ENCODE measurements at places on chromosomes 4 and X.

DNA sequence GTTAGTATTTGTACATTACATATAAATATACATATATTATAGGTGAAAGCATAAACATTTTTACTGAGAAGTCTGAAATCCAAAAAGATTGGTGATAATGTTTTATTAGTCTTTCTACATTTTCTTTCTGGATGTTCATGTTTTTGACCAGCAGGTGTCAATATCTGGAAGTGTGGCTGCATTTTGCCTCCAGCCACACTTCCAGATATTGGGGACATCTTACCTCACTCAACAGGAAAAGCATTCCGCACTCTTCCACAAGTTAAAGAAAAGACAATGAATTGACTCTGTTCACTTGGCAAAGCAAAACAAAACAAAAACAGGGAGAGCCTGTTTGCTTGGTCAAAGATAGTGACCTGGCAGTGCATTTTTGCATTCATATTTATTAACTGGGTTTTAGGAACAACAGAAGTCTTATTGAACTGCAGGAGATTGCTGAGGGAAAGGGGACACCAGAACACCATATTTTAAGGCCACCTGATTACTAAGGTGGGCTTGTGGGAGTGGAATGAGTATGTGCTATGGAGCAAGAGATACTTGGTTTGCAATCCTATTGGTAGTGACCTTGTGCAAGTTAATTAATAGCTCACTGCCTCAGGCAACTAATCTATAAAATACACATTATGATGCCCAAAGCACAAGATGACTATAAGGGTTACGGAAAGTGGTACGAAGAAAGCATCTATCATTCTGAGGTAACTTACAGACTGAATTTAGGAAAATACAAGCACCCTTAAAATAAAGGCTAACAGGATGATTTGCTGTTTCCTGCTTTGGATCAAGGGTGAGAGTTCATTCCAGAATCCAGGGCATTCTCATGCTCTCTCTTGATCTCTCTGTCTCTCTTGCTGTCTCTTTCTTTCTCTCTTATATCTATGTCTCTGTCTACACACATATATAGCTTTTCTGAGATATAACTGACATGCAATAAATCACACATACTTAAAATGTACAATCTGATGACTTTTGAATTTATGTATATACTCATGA lies 389.9 kb upstream of the EMCN start:
- no peak for DNase-seq

GRCh38 chrX:100895365-100896075 lies 21.4 kb upstream of the NOX1 start:
- no peak for DNase-seq

DNA sequence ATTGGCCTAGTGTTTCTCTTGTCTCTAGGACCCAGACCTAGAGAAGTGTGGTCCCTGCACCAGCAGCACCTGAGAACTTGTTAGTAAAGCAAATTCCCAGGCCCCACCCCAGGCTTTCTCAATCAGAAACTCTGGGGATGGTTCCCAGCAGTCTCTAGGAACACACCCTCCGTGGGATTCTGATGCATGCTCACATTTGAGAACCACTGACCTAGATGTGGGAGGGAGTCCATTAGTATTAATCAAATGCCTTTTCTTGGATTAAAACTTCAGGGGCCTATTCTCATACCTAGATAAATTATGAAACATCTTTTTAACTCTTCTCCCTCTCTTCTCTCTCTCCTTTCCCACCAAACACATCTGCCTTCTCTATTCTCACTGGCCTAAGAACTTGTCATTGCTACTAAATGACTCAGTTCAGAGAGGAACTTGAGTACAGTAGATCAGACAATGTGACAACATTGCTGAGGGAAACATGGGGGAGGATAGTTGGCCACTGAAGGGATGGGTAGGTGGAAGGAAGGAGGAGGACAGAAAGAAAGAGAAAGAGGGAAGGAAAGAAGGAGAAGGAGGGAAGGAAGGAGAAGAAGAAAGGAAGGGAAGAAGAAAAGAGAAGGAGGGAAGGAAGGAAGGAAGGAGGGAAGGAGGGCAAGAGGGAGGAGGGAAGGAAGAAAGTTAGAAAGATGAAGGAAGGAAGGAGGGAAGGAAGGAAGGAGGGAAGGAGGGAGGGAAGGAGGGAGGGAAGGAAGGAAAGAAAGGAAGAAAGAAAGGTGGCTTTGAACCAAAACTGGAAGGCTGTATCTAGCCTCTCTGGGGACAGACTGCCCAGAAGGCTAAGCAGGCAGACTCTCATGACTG lies 132.7 kb upstream of the MAP3K15 start:
- DNase-seq: no peak

- no peak for DNase-seq
These were observed 51.5 kb upstream of the TBC1D9 start for GRCh38 chr4:140807491-140808252.

DNA sequence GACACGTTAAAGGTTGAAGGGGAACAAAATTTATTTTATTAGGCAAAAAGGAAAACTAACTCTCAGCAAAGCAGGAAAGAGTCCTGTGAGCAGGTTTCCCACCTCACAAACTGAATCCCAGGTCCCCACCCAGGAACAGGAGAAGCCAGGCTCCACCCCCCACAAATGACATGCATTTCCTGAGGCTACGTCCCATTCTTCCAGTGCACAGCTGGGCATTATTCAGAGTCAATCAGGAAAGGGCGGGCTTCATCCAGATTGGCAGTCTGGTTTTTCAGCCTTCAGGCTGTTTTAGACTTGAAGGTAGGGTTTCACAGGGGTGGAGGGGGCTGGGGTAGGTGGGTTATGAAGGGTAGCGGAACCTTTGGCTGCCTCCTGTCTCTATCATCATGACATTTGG lies 11.9 kb upstream of the ASIC5 start:
- DNase-seq: no peak

GRCh38 chrX:2837961-2838360 lies 9.2 kb downstream of the GYG2 start:
- DNase-seq: no peak

GRCh38 chr4:87130985-87131703 lies 89.3 kb downstream of the KLHL8 start:
- no peak for DNase-seq

GRCh38 chr4:72112514-72113156 lies 80.8 kb downstream of the NPFFR2 start:
- DNase-seq: peak; percentile 5

DNA sequence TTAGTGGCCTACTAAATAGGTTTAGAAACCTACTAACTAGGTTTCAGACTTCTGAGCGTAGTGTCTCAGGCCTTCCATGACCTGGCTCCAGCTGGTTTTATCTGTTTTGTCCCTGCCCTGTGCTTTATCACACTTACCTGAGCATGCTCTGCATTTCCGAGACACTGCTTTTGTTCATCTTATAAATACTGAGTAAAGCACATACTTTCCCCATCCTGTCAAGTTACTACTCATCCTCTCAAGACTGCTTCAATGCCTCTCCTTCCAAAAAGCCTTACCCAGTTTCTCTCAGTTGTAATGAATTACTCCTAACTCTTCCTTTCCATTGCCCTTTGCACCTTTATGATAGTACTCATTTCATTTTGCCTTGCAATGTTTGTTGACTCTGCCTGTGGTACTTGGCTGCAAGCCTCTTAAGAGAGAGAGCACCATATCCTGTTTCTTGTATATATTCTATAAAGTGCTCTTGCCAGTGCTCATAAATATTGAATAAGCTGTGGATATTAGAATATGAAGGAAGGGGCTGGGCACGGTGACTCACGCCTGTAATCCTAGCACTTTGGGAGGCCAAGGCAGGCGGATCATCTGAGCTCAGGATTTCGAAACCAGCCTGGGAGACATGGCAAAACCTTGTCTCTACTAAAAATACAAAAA lies 34.4 kb downstream of the SLAIN2 start:
- DNase-seq: no peak

DNA sequence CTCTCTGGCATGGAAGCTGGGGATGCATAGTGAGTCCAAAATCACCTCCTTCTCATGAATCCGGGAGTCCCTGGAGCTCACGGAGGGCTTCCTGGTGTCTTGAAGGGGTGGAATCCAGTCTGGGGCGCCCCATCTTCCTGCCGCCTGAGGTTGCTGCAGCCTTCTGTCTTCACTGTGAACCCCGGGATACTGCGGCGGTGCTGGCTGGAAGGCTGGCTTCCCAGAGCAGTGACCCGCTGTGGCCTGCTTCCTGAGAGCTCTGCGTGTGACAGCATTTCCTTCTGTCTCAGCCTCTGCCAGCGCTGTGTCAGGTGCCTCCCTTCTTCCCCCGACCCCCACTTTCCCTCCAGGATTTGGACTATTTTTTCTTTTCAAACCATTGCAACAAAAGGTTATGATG lies 98.8 kb upstream of the STOX2 start:
- DNase-seq: no peak

DNA sequence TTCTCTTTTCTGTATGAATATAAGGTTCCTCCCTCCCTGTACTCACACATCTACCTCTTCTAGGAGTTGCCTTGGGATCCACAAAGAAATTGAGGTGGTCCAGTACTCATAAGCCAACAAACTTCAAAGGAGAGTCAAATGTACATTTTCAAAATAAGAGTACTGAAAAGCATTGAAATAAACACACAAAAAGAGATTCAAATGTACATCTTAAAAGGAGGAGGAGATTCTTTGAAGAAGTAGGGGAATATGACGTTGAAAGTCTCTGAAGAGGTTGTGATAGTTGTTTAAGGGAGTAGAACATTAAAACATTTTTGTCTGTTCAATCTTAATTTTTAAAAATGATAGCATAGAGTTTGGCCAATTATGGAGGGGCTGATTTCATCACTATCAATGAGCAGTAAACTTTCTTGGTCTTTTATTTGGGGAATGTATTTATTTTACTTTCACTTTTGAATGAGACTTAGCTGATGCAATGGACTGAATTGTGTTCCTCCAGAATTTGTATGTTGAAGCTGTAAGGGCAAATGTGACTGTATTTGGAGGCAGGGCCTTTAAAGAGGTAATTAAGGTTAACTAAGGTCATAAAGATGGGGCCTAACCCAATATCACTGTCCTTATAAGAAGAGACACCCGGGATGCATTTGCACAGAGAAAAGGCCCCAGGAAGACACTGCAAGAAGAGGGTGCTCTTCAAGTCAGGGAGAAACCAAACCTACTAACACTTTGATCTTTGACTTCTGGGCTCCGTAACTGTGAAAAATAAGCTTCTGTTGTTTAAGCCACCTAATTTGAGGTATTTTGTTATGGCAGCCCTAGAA lies 226.3 kb upstream of the PGRMC2 start:
- DNase-seq: no peak

- DNase-seq: no peak
These were observed 171.6 kb upstream of the MAP3K15 start for GRCh38 chrX:19686876-19687275.

GRCh38 chr4:11505221-11505971 lies 76.7 kb upstream of the HS3ST1 start:
- peak; percentile 7 for DNase-seq

GRCh38 chrX:153611298-153612095 lies 12.6 kb upstream of the CCNQ start:
- DNase-seq: no peak

GRCh38 chrX:53133400-53133799 lies 39.5 kb downstream of the KANTR start:
- no peak for DNase-seq

GRCh38 chrX:41923211-41923977 lies at the start of gene CASK:
Gene CASK (minus strand): TSS chrX:41923554. CDS start chrX:41922988, 566 bp downstream.
- DNase-seq: peak; percentile 80

GRCh38 chrX:11197671-11198070 lies 86.5 kb downstream of the HCCS start:
- DNase-seq: no peak

DNA sequence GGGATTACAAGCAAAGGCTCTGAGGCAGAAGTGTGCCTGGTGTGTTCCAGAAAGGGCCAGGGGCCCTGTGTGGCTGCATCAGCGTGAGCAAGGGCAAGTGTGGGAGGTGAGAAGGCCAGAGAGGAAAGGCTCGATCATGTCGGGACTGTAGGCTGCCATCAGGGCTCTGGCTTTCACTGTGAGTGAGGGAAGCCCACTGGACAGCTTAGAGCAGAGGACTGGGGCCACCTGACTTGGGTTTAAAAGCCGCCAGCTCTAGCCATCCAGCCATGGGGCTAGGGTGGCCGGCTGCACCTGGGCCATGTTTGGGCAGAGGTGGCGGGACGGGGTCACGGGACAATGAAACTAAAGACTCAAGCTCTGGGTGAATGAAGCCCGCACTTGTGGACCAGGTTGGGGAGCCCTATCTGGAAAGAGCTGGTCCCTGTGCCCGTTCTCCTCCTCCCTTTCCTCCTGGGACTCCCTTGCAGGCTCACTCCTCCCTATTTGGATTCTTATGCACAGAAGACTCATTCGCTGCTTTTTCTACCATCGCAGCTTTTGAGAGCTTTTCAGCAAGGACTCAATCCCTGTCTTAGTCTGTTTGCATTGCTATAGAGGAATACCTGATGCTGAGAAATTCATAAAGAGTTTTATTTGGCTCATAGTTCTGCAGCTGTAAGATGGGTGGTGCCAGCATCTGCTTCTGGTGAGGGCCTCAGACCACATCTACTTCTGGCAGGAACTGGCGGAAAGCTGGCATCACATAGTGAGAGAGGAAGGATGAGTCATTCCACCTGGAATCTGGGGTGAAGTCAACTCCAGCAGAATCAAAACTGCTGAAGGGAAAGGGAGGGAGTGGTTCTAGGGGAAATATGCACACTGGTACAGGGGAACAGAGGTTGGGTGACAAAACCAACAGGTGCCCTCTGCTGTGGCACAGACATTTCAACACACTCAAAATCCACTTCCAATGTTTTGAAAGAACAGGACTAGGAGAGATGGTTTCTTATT lies 15.3 kb downstream of the CTAG1B start:
- no peak for DNase-seq

DNA sequence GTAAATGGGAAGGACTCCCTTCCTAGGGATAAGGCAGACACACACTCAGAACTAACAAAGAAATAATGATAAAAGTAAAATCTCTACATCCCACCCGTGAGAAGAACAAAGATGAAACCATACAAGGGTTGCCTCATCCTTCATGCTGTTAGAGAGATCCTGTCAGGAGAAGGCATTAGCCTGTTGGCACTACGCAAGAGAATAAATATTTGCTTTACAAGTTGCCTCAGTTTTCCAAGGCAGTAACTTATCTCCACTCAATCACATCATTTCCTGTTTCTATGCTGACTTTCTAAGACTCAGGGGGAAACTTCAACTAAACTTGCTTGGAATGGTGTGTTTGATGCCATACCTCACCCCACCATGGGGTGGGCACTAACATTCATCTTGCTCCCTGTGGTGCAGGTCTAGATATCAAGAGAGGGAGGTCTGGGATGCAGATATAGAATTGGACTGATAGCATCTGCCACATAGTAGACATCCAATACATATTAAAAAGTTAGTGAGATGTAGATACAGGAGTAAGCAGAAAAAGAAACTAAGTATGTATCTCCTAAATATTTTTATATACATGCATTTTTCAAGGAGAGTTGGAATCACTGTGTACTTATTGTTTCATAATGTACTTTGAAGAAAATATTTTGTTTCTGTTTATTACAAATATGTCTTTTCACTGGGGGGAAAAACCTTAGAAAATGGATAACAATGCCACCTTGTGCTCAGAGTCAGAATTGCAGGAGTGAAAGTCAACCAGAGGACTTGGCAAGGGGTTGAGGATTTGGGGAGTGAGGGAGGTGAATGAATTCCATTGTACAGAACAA lies 57.2 kb upstream of the BEX4 start:
- DNase-seq: peak; percentile 20

Data from stimulated activated CD4-positive, alpha-beta T cell treated with anti-CD3 and anti-CD28 coated beads, Interleukin-2, amount 100 ng/mL, for 48 hours (primary cell).